ENCODE measurements at places on chromosomes 3 and 15. TPM values are rescaled to one million over a fixed set of nuclear protein-coding genes. Genes with fewer than 3 reads are reported as not detected.

DNA sequence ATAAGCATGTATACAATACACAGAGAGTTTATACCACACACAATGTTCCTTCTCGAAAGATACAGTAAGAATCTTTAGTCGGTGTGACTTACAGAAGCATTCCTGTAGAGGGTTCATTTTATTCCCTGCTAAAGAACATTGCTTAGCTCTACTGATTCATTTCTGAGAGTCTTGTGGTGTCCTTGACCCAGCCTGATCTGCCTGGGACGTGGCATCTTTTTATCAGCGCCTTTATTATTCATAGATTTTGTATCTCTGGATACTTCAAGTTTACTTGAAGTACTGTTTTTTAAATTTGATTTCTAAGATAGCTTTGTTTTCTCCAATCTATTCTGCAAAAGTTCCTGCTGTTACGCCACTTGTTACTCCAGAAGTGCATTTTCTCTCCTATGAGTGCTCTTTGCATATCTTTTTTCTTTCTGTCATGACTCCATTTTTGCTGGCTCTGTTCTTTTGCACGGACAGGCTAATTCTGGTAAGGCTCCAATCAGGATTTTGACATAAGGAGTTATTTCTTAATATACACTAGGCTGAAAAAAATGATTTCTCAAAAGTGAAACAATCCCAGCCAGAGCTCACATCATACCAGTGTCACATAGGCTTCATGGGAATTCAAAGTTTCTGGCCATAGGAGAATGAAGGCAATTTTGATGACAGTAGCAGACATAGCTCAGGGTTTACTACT is 114.5 kb upstream of the TNIK start:
- H3K4me1 ChIP-seq = no peaks in the 10 kb centered on the region
- no peaks in the 10 kb centered on the region for H3K27me3 ChIP-seq
- no peaks in the 10 kb centered on the region for H3K36me3 ChIP-seq
- H3K4me3 ChIP-seq = no peak overlapping the region
- no peak for DNase-seq

DNA sequence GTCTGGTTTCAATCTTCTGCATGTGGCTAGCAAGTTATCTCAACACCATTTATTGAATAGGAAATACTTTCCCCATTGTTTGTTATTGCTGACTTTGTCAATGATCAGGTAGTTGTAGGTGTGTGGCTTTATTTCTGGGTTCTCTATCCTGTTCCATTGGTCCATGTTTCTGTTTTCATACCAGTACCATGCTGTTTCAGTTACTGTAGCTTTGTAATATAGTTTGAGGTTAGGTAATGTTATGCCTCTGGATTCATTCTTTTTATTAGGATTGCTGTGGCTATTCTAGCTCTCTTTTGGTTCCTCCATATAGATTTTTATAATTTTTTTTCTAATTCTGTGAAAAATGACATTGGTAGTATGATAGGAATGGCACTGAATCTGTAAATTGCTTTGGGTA is 58.3 kb downstream of the LRRC49 start:
- no peak overlapping the region for H3K27ac ChIP-seq
- DNase-seq = no peak
- H3K36me3 ChIP-seq = no peaks in the 10 kb centered on the region
- no peak overlapping the region for H3K4me3 ChIP-seq
- no peaks in the 10 kb centered on the region for H3K4me1 ChIP-seq

CFAP161 gene
- total RNA-seq = not detected

EFCC1 gene
- total RNA-seq = 3.6 TPM

NTRK3 gene
- total RNA-seq = 52.7 TPM

DNA sequence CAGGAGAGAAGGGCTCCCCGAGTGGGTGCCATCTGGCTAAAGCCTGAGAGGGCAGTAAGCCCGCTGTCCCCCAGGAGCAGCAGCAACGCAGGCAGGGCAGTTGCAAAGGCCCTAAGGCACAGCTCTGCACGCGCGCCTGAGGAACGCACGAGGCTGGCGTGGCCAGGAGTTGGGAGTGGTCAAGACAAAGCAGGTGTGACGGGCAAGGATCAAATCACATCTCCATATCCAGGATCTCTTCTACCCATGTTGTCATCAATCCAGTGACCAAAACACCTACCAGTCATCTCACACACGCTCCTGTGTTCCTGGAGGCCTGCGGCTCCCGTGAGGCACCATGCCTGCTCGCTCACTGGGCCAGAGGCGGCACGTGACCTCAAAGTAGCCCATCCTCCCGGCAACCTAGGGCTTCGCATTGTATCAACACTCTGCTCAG is 59.5 kb downstream of the ERC2 start:
- H3K27ac ChIP-seq = no peak overlapping the region
- H3K4me1 ChIP-seq = no peaks in the 10 kb centered on the region
- H3K4me3 ChIP-seq = no peak overlapping the region
- no peaks in the 10 kb centered on the region for H3K36me3 ChIP-seq

DOCK3 gene
- total RNA-seq = 3.9 TPM

DNA sequence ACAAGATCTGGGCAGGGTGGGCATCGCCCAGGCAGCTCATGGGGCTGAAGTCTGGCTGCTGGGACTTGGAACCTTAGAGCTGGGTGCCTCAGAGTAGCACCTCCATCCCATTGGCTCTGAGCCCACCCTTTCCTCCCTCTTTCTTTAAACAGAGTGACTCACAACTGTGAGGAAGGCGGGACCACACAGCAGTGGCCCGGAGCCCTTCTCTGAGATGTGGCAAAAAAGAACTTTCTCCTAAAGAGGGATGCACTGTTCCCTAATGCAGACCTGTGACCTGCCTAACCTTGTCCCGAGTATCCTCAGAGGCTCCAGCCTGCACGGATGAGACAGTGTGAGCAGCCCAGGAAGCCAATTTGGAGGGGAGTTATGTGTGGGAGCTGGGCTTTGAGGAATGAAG is 23.6 kb downstream of the PRR20G start:
- DNase-seq = no peak
- H3K27me3 ChIP-seq = no peaks in the 10 kb centered on the region
- no peak overlapping the region for H3K4me3 ChIP-seq
- H3K27ac ChIP-seq = no peak overlapping the region
- H3K36me3 ChIP-seq = no peaks in the 10 kb centered on the region

DNA sequence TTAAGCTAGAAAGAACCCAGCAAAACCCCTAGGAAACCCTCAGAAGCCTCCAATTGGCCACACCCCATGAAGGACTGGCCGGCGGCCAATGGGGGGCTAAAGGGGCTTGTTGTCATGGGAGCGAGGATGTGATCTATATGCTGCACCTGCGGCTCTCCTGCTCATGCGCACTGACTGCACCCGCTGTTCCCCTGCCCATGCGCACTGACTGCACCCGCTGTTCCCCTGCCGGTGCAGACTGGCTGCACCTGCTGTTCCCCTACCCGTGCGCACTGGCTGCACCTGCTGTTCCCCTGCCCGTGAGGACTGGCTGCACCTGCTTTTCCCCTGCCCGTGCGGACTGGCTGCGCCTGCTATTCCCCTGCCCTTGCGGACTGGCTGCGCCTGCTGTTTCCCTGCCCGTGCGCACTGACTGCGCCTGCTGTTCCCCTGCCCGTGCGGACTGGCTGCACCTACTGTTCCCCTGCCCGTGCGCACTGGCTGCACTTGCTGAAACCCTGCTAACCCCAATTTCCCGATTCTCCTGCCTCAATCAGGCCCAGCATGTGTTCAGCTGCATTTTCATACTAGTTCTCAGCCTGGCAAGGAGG is 16.8 kb upstream of the MCCC1 start:
- no peaks in the 10 kb centered on the region for H3K4me1 ChIP-seq
- no peaks in the 10 kb centered on the region for H3K36me3 ChIP-seq
- H3K4me3 ChIP-seq = peak overlapping the region; percentile 21
- no peaks in the 10 kb centered on the region for H3K27me3 ChIP-seq

DNA sequence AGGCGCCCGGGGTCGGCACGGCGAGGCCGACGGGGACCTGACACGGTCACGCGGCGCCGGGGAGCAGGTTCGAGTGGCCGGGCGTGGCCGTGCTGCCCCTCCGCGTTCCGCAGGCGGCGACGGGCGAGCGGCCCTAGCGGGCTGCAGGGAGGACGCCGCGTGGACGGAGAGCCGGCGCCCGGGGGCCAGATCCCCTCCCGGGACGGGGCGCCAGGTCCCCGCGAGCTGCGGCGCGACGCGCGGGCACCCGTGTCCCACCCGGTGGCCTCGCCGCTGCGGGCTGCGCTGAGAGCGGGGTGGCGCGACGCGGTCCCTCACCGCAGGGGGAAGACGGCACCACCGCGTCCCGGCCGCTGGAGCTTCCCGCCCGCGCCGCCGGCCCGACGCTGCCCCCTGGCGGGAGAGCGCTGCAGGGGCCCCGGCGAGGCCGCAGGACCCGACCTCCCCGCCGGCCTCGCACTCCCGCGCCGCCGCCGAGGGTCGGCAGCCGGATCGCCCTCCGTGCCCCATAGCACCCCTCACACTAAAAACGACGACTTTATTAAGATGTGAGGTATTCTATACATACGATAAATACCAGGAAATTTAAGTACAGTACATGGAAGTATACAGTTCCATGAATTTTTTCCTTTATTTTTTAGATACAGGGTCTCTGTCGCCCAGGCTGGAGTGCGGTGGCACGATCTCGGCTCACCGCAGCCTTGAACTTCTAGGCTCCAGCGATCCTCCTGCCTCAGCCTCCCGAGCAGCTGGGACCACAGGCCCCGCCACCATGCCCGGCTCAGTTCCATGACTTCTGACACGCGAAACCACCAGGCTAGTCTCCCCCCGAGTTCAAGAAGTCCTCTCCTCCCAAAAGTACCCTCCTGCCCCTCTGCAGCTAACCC is 1.3 kb upstream of the PIGZ start:
- H3K4me3 ChIP-seq = peak overlapping the region; percentile 89
- DNase-seq = no peak
- H3K27me3 ChIP-seq = no peaks in the 10 kb centered on the region
- no peaks in the 10 kb centered on the region for H3K4me1 ChIP-seq
- no peaks in the 10 kb centered on the region for H3K36me3 ChIP-seq

DNA sequence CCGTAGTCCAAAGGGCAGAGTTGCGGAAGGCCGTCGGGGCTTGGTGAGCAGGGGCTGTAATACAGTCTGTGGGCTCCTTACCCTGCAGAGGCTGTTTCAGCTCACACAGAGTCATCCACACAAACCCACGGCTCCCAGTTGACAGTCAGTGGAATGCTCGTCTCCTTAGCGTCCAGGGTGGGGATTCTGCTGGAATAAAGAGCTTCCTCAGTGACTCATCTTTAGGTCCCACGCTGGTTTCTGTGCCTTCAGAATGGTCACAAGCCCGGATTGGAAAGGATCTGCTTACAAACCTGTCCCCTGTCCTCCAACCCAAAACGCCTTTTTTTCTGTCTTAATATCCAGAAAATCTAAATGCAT is 201.3 kb upstream of the TPM1 start:
- no peak overlapping the region for H3K27ac ChIP-seq
- H3K27me3 ChIP-seq = no peaks in the 10 kb centered on the region
- H3K4me1 ChIP-seq = no peaks in the 10 kb centered on the region
- peaks cover 50% of the 10 kb centered on the region for H3K36me3 ChIP-seq
- no peak for DNase-seq

GP9 gene
- not detected for total RNA-seq

FSIP1 gene
- not detected for total RNA-seq

HGD gene
- total RNA-seq = 19.2 TPM

DNA sequence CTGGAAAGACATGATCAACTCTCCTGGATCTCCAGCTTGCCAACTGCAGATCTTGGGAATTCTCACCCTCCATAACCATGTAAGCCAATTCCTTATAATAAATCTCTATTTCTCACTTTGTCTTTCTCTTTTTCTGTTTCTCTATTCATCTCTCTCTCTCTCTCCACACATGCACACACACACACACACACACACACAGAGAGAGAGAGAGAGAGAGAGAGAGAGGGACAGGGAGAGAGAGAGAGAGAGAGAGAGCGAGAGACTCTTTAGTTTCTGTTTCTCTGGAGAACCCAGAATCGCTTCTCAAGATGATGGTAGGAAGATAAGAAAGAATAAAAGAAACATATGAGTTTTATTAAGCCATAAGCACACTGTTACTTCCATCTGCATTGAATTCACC is 111.9 kb downstream of the BCHE start:
- no peak for DNase-seq
- H3K36me3 ChIP-seq = no peaks in the 10 kb centered on the region
- no peak overlapping the region for H3K4me3 ChIP-seq
- H3K27me3 ChIP-seq = no peaks in the 10 kb centered on the region
- no peaks in the 10 kb centered on the region for H3K4me1 ChIP-seq

TP63 gene
- total RNA-seq = not detected

DNA sequence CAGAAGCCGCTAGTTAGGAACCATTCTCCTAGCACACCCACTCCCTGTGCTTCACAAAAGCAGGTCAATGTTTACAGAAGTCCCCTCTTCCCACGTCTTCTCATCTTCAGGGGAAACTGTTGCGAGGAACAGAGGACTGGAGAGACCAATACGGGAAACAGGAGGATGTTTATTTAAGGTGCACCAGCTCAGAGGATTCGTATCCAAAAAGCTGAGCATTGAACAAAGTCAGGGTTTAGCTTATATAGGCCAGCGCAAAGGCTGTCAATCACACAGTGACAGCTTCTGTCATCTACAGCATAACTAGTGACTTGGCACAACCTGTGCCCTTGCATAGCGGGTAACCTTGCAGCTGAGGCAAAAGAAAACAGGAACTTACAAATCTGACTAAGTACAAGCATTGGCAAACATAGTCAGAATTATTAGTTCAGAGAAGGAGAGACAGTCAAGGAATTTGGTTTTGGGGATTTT is 61.3 kb downstream of the ZDHHC19 start:
- H3K4me3 ChIP-seq = no peak overlapping the region
- H3K27me3 ChIP-seq = no peaks in the 10 kb centered on the region
- H3K27ac ChIP-seq = no peak overlapping the region

KLHL18 gene
- total RNA-seq = 1.8 TPM

GRCh38 chr3:57809609-57809968 is 53.5 kb downstream of the SLMAP start:
- no peak for DNase-seq
- H3K36me3 ChIP-seq = no peaks in the 10 kb centered on the region
- no peak overlapping the region for H3K27ac ChIP-seq

DNA sequence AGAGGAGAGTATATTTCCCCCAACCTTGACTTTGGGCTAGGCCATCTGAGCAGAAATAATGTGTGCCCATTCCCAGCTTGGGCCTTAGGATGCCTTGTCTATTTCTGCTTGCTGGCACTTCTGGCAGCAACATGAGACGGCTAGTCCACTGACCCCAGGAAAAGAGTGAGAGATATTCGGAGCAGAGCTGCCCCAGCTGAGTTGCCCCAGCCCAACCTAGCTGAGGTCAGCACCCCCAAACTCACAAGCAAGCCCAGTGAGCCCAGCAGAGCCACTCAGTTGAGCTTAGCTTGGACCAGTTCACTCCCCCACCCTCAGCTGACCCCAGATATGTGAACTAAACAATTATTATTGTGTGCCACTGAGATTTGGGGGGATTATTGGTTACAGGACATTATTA is 20.2 kb downstream of the ITGA11 start:
- no peaks in the 10 kb centered on the region for H3K27me3 ChIP-seq
- no peaks in the 10 kb centered on the region for H3K36me3 ChIP-seq
- peak; percentile 24 for DNase-seq
- no peak overlapping the region for H3K4me3 ChIP-seq
- H3K4me1 ChIP-seq = peaks cover 33% of the 10 kb centered on the region
- H3K27ac ChIP-seq = peak overlapping the region; percentile 47
